ENCODE measurements at places on chromosomes 1 and 21. TPM values are rescaled to one million over a fixed set of nuclear protein-coding genes. Genes with fewer than 3 reads are reported as not detected.

- DNase-seq = peak; percentile 78
These were observed 48.5 kb upstream of the ACOT11 start for GRCh38 chr1:54499360-54500106.

DNA sequence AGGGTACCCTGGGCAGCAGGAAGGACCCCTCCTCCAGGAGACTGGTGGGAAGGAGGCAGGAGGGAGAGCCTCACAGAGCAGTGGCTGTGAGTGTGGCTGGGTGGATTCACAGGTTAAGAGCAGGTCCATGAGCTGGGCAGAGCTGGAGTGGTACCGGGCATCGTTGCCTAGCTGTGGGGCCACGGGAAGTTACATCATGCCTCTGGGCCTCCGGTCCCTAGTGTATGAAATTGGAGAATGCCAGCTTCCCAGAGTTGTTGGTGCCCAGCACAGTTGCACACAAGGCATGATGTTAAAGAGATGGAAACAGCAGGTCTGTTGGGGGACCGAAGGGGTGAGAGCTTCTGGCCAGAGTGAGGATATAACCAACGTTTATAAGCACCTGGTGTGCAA, 18.5 kb downstream of the FOXO6 start:
- no peak for DNase-seq

DNA sequence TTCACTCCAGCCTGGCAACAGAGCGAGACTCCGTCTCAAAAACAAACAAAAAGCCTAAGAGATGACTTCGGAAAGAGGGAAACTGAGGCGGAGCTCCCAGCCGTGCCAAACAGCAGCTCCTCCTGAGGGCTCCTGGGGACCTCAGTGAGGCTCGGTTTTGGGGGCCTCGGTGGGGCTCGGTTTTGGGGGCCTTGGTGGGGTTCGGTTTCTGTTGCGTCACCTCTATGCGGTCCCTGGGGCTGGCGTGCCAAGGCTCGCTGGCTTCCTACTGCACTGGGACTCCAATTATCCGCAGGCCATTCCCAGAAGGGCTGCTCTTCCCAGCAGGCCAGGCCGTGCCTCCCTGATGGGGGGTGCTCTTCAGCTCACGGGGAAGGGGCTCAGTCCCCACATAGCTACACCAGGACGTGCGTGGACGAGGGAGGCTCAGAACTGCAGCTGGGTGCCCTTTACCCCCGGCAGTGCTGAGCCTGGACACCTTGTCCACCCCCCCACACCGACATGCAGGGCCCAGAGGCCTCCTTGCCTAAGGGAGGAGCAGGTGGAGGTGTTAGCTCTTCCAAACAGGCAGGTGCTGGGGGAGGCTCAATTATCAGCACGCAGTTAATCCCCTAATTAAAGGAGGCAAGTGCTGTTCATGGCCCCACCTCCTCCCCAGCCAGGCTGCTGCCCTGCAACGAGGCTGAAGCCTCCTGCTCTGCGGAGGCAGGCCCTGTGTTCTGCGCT, 5.1 kb upstream of the C1orf159 start:
- no peak for DNase-seq

- peak; percentile 82 for DNase-seq
These were observed 45.7 kb downstream of the RAP1GAP start for GRCh38 chr1:21623410-21623961.

GRCh38 chr1:89918794-89919155, 76.1 kb upstream of the ZNF326 start:
- no peak for DNase-seq

RNF186 gene
- 2.0 TPM for polyA plus RNA-seq

WDR3 gene
- 18.6 TPM for polyA plus RNA-seq

GRCh38 chr1:183246436-183246835, 60.4 kb downstream of the LAMC2 start:
- DNase-seq = no peak

CLDN17 gene
- polyA plus RNA-seq = not detected

GRCh38 chr1:67923074-67923473, 89.8 kb upstream of the GNG12 start:
- no peak for DNase-seq

DNA sequence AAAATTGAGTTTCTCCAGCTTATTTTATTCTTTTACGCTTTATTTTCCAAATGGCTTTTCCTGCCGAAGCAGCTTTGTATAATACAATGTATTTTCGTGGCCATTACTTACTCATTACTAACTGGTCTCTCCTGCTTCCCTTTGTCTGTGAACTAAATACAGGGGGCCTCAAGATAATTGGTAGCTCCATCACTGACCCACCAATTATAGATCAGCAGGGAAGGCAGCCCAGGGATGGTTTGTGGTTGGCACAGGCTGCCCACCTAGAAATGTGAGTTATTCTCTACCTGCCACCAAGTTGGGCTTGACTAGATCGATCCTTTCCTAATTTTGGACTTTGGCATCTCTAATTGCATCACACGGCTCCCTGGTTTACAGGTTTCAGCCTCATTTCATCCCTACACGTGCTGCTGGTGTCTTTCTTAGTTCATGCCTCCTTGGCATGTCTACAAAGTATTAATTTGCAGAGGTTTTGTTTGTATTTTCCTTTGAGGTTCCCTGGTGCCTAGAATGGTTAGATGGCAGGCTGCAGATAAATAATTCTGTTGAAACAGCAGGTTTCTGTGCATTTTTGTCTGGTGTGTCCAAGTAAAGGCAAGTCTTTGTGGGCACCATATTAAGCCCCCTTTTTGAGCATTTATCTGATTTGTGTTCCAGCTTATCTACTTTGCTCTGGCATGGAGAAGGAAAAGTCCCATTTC, 35.2 kb downstream of the PEX14 start:
- DNase-seq = no peak

DNA sequence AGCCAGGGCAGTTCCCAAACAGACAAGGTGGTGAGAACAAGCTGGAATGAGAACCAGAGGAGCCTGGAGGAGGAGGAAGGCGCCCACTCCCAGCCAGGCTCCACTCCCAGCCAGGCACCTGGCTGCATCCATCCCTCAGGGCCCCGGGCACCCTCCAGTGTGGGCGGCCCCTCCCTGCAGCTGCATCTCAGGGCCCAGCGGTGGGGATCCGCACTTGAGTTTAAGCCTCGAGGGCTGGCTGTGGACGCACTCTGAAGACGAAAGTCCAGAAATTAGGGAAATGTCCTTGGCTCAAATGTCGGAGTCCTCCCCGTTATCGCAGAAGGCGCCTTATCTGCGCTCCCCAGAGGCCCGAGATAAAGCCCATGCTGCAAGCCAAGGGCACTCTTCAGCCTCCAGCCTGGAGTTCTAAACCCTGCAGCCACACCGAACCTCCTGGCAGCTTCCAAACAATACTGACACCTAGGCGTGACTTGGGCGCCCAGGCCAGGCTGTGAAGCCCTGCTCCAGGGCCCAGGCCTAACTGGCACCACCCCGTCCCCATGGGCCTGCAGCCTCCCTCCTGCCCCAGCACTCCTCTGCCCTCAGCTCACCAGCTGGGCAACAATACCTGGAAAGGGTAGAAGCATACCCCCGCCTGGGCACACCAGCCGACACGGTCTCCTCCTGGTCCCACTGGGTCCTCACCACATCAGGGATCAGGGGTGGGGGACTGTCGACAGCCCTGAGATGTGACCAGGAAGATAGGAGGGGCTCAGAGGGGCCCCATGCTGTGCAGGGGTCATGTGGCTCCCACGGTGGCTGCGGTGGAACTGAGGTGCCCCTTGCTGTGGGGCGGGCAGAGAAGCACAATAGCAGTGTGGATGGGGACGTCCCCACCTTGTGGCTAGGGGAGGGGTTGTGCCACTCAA, 184.8 kb upstream of the VAMP3 start:
- no peak for DNase-seq

LCE1F gene
- polyA plus RNA-seq = not detected

DNA sequence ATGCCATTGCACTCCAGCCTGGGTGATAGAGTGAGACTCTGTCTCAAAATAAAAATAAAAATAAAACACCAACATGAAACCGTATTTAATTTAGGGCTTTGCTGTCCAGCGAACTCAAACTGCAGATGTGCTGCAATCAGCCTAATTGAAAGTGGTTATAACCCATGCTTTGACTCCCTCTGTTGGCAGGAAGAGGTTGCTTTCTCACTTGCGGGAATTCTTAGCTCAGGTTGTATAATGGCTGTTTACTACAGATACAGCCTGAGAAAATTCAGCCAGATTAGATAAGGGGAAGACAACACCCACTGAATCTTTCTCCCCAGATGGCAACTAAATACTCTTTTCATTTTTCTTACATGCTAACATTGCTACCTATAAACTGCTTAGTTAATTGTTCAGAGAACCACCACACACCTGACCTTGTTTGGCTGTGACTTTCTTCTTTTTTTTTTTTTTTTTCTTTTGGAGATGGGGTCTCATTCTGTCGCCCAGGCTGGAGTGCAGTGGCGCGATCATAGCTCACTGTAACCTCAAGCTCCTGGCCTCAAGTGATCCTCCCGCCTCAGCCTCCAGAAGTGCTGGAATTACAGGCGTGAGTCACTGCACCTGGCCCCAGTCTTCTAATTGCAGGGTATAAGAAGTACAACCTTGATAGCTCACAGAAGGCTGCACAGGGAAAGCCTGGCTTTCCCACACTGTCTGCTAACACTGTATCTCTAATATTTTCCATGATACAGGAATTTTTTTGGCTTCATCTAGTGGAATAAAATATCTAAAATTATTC, 34.6 kb downstream of the DNTTIP2 start:
- peak; percentile 85 for DNase-seq
